ENCODE measurements at places on chromosomes 1 and 21.

DNA sequence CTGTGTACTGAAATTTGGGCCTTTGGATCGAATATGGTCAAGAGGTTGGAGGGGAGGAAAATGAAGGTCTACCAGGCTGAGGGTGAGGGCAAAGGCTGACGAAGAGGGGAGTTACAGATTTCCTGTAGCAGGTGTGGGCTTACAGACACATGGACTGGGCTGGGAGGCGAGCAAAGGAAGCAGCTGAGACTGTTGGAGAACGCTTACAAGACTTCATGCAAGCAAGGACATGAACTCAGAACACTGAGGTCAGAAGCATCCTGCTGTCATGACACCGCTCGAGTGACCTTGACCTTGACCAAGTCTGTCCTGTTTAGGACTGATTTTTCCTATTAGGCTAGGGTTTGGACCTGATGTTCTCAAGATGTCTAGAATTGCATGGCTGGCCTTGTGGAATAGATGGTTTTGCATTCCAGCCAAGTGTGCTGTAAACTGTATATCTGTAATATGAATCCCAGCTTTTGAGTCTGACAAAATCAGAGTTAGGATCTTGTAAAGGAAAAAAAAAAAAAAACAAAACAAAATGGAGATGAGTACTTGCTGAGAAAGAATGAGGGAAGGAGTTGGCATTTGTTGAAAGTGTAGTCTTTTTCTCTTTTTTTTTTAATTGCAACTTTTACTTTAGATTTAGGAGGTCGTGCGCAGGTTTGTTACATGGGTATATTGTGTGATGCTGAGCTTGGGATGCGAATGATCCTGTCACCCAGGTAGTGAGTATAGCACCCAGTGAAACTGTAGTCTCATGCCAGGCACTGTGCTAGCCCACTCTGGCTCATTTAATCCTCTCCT, 5.8 kb downstream of the ELF3 start:
- ATAC-seq, result no peak

DNA sequence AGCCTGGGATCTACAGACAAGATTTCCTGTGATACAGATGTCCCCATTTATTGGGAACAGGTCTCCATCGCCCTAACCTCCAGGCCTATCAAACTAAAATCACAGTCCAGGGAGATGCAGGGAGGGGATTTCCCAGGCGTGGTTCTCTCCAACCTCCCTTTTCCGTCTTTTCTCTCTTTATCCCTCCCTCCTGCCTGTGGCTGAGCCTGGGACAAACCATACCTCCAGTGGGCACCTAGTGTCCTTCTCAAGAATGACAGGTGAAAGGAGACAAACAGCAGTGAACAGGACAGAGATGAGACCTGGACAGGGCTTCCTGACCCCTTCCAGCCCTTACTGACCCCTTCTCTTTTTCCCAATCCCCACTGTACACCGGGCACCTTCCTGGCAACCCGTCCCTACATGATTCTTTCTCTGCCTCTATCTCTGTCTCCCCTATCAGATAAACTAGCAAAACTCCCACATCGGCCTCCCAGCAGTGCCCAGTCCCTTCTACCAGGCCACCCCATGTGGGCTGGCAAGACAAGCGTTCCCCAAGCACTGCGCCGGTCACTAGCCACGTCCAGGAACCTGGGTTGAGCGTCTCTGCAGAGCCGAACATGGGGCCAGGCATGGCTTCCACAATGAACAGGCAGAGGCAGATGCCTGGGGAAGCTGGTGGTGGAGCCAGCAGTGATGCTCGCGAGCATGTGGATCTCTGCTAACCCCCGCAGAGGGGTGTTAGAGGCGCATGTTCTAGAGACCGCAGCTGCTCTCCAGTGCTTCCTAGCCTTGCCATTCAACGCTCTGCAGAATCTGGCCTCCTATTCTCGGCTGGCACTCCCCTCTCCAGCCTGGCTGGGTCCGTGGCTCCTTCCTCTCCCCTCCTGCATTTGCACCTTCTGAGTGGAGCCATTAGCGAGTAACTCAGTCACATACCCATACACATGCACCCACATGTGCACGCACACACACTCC, 54.7 kb downstream of the ELK4 start:
- ATAC-seq, result no peak

GRCh38 chr21:37208056-37208721, 58.9 kb downstream of the VPS26C start:
- peak; percentile 67 for ATAC-seq

DNA sequence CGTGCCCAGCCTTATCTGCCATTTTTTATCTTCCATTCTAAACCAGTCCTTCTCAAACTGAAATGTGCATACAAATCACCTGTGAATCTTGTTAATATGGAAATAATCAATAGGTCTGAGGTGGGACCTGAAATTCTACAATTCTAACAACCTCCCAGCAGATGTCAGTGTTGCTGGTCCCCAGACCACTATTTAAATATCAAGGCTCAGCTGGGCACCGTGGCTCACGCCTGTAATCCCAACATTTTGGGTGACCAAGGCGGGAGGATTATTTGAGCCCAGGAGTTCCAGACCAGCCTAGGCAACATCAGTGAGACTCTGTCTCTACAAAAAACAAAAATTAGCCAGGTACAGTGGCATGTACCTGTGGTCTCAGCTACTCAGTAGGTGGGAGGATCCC, 4.1 kb downstream of the UQCRHL start:
- no peak for ATAC-seq

- ATAC-seq, result peak; percentile 86
Observed at GRCh38 chr1:1063945-1064831, 9.9 kb downstream of the RNF223 start.

GRCh38 chr1:183218971-183219615, 33.0 kb downstream of the LAMC2 start:
- peak; percentile 20 for ATAC-seq

GRCh38 chr1:62245201-62245600, 50.6 kb downstream of the L1TD1 start:
- ATAC-seq, result no peak

DNA sequence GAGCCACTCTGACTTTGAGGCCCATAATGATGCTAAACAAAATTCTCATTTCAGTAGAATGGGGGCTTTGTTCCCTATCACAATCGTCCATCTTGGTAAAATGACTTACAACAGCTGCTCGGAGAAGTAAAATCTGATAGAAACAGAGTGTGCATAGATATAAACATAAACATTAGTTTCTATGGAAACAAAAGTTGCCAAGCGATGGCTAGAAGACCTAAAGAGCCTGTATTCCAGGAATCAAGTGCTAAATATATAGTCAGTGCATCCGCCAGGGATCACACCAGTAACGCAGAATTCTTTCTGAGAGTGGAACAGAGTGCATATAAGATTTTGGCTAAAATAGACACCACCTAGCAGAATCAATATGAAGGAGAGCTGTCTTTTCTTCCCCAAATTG, 91.2 kb upstream of the KAZN start:
- no peak for ATAC-seq

DNA sequence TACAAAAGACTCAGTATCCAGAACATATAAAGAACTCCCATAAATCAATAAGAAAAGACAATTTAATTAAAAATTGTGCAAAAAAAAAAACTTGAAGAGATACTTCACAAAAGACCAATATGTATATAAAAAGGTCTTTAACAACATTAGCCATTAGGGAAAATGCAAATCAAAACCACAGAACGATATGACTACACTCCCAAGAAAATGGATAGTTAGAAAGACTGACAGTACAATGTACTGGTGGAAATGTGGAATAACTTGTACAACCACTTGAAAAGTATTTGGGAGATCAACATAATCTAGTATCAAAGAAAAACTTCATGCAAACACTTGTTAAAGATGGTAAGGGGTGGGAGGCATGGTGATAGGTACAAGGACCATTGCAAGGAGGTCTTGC, 3.9 kb upstream of the CLCA1 start:
- ATAC-seq, result no peak

- no peak for ATAC-seq
Observed at GRCh38 chr1:10943991-10944730, 68.3 kb upstream of the TARDBP start.

Data from activated CD4-positive, CD25-positive, alpha-beta regulatory T cell treated with anti-CD3 and anti-CD28 coated beads, Interleukin-2, amount 50 U/mL, for 24 hours (primary cell).